ENCODE measurements at places on chromosomes 1 and 21. TPM values are rescaled to one million over a fixed set of nuclear protein-coding genes. Genes with fewer than 3 reads are reported as not detected.
A peak's percentile ranks its signal among the peaks of the same experiment; 100 is the strongest.

GRCh38 chr21:46550116-46550941, 54.6 kb downstream of the S100B start:
- peak overlapping the region; percentile 3 for H3K27ac ChIP-seq
- no peaks in the 10 kb centered on the region for H3K27me3 ChIP-seq
- peaks cover 60% of the 10 kb centered on the region for H3K36me3 ChIP-seq
- no peak for DNase-seq
- H3K4me3 ChIP-seq, result no peak overlapping the region

DNA sequence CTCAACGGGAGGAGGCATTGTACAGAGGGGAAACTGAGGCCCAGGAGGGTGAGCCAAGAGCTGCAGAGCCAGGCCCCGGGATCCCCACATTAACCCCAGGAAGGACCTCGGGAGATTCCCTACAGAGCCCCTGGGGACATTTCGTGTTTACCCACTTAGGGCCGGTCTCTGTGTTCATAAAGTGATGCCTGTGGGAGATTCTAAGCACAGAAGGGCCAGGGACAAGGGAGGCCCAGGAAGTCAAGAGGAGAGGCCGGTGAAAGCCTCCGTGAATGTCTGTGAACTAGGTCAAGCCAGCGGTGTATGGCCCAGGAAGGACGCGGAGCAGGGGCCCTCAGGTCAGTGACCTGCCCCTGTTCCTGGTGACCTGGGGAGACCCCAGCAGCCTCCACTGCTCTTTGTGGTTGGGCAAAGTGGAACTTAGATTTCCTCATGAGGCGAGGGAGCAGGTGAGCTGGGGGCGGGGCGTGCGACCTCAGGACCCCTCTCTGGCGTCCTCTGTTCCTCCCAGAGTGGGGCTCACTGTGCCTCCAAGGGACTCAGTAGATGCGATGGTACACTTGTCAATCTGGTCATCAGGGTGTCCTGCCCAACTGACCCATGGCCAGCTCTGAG, 34.9 kb downstream of the PDE9A start:
- H3K27ac ChIP-seq, result no peak overlapping the region
- no peaks in the 10 kb centered on the region for H3K4me1 ChIP-seq
- H3K4me3 ChIP-seq, result no peak overlapping the region
- H3K27me3 ChIP-seq, result no peaks in the 10 kb centered on the region

- no peaks in the 10 kb centered on the region for H3K36me3 ChIP-seq
- peak; percentile 72 for DNase-seq
- peak overlapping the region; percentile 34 for H3K4me3 ChIP-seq
- peak overlapping the region; percentile 76 for H3K27ac ChIP-seq
- H3K27me3 ChIP-seq, result no peaks in the 10 kb centered on the region
These were observed 95.9 kb downstream of the KCNJ15 start for GRCh38 chr21:38352536-38353219.

- H3K4me1 ChIP-seq, result peaks cover 13% of the 10 kb centered on the region
- H3K27ac ChIP-seq, result no peak overlapping the region
- H3K36me3 ChIP-seq, result peaks cover 55% of the 10 kb centered on the region
- H3K4me3 ChIP-seq, result no peak overlapping the region
These were observed 27.9 kb downstream of the PCSK9 start for GRCh38 chr1:55067022-55067778.

DNA sequence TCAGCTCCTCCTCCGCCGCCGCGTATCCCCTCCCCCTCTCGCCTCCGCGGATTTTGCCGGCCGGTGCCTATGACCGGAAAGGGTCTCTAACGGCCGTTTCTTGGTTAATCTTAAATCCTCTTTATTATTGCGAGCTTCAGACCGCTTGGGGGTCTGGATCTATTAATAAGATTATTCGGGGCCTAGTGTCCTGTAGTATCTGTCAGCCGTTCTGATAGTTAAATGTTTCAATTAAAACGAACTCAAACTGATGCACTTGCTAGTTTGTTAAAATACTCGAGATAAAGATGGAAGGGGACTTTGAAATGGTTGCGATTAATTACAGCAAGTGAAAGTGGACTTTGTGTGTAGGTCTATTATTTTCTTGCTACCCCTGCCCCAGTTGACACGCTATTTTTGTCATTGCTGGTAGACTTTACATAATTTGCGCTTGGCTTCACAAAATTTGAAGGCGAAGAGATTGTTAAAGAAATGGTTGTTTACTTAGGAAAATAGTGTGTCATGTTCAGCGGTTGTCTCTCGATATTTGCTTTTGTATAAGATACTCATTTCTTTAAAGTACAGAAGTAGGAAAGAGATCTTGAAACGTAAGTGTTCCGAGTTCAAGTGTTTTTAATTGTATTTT, 779 bp downstream of the SON start:
- peak overlapping the region; percentile 87 for H3K4me3 ChIP-seq
- H3K36me3 ChIP-seq, result peaks cover 29% of the 10 kb centered on the region
- H3K4me1 ChIP-seq, result peaks cover 33% of the 10 kb centered on the region
- H3K27ac ChIP-seq, result peak overlapping the region; percentile 100

The FAM76A gene
- 23.3 TPM for total RNA-seq

The SLFNL1 gene
- total RNA-seq, result 2.8 TPM

The DIO1 gene
- not detected for total RNA-seq

Data from upper lobe of right lung (tissue), 1 donor.